ENCODE measurements at places on chromosomes 12 and 14. TPM values are rescaled to one million over a fixed set of nuclear protein-coding genes. Genes with fewer than 3 reads are reported as not detected.

Gene NTF3
- 10.8 TPM for total RNA-seq

Gene RNASE13
- not detected for total RNA-seq

Gene SNRPF
- total RNA-seq, result 22.2 TPM

Gene CPNE6
- not detected for total RNA-seq

Gene LIMA1
- 161 TPM for total RNA-seq

Gene CACNA2D4
- not detected for total RNA-seq

Gene OR6J1
- total RNA-seq, result not detected

Gene CDCA3
- 0.59 TPM for total RNA-seq

Gene TSPAN19
- under 0.01 TPM for total RNA-seq

Gene B4GALNT3
- total RNA-seq, result 0.23 TPM

Gene KRT81
- total RNA-seq, result not detected

Gene TAS2R7
- total RNA-seq, result not detected

Gene TESPA1
- not detected for total RNA-seq

Gene LRP1-AS
- total RNA-seq, result not detected

Gene TMEM121
- total RNA-seq, result 13.6 TPM

Gene REP15
- total RNA-seq, result 0.68 TPM

Gene MYF6
- not detected for total RNA-seq

Gene AMDHD1
- not detected for total RNA-seq

Gene GPR132
- total RNA-seq, result not detected

Gene CCND2
- 42.7 TPM for total RNA-seq

Gene KRT83
- not detected for total RNA-seq

Gene RDH16
- 0.08 TPM for total RNA-seq

Gene ERBB3
- 0.70 TPM for total RNA-seq

Gene EXOC3L4
- not detected for total RNA-seq

Gene NANOG
- not detected for total RNA-seq

Gene EPYC
- not detected for total RNA-seq

Gene NOP9
- total RNA-seq, result 17.4 TPM

Gene LRIG3
- total RNA-seq, result 8.3 TPM

Gene ADAM21
- total RNA-seq, result 0.75 TPM

Gene CD163
- total RNA-seq, result not detected

Gene ZNF891
- 0.94 TPM for total RNA-seq

Gene B3GNT4
- total RNA-seq, result not detected

Gene LRP1
- 245 TPM for total RNA-seq

Gene NGB
- not detected for total RNA-seq

Gene PTPRR
- 0.94 TPM for total RNA-seq

Gene KLRG1
- total RNA-seq, result 0.15 TPM

Gene TMEM30B
- total RNA-seq, result 0.08 TPM

Gene CLMN
- 0.23 TPM for total RNA-seq

Gene LTB4R
- 0.75 TPM for total RNA-seq

Gene RNF10
- total RNA-seq, result 89.5 TPM

Gene RAD51AP1
- 0.23 TPM for total RNA-seq

Gene CRIP2
- total RNA-seq, result 148 TPM

Gene OR6C68
- not detected for total RNA-seq

Gene KCNMB4
- total RNA-seq, result 6.0 TPM

Gene HVCN1
- total RNA-seq, result 2.0 TPM

Gene GSG1
- total RNA-seq, result 1.2 TPM

Gene SCNN1A
- 0.15 TPM for total RNA-seq

Gene AHSA1
- 107 TPM for total RNA-seq

Gene RNASE3
- not detected for total RNA-seq

Gene SLC25A3
- total RNA-seq, result 740 TPM

Gene GLIPR1L2
- total RNA-seq, result 0.23 TPM

Gene POTEG
- total RNA-seq, result not detected

Gene HOTAIR
- not detected for total RNA-seq

Gene RTL1
- not detected for total RNA-seq

Gene DAO
- not detected for total RNA-seq

Gene GPR65
- total RNA-seq, result 0.15 TPM

Gene OVCH1
- 0.70 TPM for total RNA-seq

Gene KRT78
- not detected for total RNA-seq

Measured in smooth muscle cell of the coronary artery (primary cell).